AG04450 (cell line): ENCODE measurements at places on chromosomes 4 and X.

GRCh38 chrX:25004485-25005032 is 11.2 kb downstream of the ARX start:
- DNase-seq: no peak

- DNase-seq: no peak
These were observed 563.1 kb downstream of the INPP4B start for GRCh38 chr4:142282870-142283431.

DNA sequence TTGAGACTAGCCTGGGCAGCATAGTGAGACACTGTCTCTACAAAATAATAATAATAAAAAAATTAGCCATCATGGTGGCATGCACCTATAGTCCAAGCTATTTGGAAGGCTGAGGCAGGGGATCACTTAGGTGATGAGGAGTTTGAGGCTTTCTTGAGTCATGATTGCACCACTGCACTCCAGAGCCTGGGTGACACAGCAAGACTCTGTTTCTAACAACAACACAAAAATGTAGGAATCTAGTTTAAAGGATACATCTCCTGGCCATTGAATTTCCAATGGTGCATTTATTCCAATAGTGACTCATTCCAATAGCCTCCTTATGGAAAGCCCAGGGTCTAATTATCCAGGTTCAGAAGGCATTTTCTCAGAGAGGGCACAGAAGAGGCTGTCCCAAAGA is 21.9 kb upstream of the HERC6 start:
- no peak for DNase-seq

DNA sequence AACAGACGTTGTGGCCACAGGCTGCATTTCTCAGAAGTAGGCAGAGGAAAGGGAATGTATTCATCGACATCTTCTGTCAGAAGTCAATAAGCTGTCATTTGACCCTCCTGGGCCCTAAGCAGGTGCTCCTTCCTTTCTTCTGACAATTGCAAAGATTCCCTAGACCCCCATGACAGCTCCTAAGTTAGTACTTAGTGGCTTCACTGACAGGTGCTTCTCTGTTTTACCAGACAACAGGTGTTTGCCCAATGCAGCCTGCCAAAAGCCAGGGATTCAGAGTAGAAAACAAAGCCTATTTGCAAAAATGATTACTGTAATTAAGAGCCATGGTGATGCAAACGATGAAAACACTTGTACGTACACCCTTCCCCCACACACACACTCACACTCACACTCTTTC is 7.5 kb upstream of the FGF5 start:
- no peak for DNase-seq

GRCh38 chrX:146755214-146755613 is 54.4 kb upstream of the CXorf51B start:
- DNase-seq: no peak

DNA sequence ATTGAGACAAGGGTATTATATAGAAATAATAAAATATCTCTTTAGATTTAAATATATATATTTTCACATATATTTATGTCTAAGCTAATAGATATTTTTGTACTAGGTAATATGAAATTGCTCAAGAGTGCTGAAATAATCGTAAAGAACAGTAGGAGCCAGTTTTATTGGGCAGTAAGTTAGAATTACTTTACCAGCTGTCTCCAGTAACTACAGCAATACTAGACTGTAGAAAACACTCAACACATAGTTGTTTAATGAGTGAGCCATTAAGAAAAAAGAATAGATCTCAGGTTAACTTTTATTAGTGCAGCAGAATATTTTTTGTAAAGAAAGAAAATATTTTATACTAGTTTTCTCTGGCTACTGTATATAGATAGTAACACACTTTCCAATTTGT is 715.2 kb downstream of the TRIML1 start:
- no peak for DNase-seq

DNA sequence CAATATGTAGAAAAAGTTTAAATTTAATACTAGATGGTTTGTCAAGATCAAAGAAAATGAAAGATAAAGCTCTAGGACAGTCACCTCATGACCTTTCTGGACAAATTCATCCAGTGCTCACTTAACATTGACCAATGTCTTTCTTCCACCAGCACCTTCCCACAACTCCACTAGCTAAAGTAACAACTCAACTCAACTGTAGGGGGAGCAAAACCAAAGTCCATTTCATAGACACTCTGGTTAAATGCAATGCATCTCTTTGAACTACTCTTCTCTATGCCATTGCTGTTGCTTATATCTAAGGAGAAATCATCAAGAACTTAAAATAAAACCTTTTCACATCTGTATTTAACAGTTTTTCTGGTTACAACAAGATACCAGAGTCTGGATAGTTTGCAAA is 25.1 kb downstream of the UGT2B4 start:
- no peak for DNase-seq

DNA sequence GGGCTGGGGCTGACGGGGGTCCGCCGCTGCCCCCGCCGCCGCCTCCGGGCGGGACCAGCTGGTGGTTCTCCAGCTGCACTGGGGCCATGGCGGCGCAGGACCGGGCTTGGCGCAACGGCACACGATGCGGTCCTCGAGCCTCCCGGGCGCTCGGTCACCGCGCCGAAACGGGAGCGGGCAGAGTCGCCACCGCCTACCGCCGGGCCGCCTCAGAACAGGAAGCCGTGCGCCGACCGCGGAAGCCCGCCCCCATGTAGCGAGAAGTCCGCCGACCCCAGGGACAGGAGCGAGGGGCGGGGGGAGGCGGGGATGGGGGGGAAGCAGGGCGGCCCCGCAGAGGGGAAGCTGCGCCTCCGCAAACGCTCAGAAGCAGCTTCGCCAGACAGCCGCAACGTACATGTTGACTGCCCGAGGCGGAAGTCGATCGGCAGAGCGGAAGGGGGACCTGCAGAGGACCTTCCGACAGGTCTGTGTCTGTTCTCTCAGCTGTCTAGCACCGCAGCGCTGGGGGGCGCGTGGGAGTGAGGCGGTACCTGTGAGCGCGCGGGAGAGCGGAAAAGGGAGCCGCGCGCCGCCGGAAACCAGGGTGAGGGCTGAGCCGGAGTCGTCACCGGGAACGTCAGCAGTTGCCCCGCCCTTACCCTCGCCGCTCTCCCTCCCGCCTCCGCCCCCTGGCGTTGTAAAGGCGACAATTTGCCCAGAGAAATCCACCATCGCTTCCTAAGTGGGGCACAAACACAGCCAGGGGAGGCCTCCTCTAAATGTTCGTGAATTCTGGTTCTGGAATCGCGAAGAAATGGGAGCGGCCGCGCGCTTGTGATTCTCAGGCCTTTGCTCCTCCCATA is at the start of gene MED14:
Gene MED14, minus strand, starts transcription at position 218 of the 845 bp plus-strand sequence. Its CDS starts 130 bp downstream, at position 88.
- peak; percentile 54 for DNase-seq

GRCh38 chr4:84856468-84857049 is 109.9 kb downstream of the WDFY3 start:
- no peak for DNase-seq
